Activated T-helper 1 cell treated with anti-CD3 and anti-CD28 coated beads, Interleukin-12 subunit alpha, Interleukin-12 subunit beta, Interleukin-2, Interleukin-4 antibody, amounts not matched to agents 30 ng/mL and 10 ng/mL and 1 ng/mL, durations not matched to agents 14 hours and 24 hours and 36 hours (primary cell): ENCODE measurements at places on chromosomes 7 and 10. TPM values are rescaled to one million over a fixed set of nuclear protein-coding genes. Genes with fewer than 3 reads are reported as not detected.

- H3K27ac ChIP-seq, result no peak overlapping the region
- DNase-seq, result no peak
- H3K27me3 ChIP-seq, result no peaks in the 10 kb centered on the region
- H3K4me1 ChIP-seq, result no peaks in the 10 kb centered on the region
- H3K36me3 ChIP-seq, result no peaks in the 10 kb centered on the region
- H3K4me3 ChIP-seq, result no peak overlapping the region
These were observed 304.2 kb upstream of the BMPER start for GRCh38 chr7:33601101-33601500.

DNA sequence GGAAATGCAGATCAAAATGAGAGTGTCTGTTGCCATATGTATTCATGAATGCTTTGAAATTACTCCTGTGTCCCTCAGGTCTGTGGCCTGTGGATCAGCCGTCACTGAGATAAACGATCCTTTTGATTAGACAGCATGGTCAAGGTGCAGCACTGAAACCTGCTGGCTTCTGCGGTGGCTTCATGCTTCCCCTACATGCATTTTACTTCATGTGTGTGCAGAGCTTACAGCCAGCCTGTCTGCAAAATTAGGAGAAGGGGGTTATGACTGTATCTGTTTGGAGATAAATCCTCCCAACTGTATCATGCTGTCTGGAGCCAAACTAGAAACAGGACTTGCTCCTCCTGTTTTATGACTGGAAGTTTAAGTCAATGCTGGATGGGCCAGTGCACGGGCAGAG, 71.0 kb upstream of the PLPP4 start:
- no peaks in the 10 kb centered on the region for H3K27me3 ChIP-seq
- H3K36me3 ChIP-seq, result no peaks in the 10 kb centered on the region
- H3K4me1 ChIP-seq, result no peaks in the 10 kb centered on the region
- H3K4me3 ChIP-seq, result no peak overlapping the region
- no peak for DNase-seq

- no peaks in the 10 kb centered on the region for H3K27me3 ChIP-seq
- no peak overlapping the region for H3K27ac ChIP-seq
- no peaks in the 10 kb centered on the region for H3K4me1 ChIP-seq
- DNase-seq, result no peak
- no peak overlapping the region for H3K4me3 ChIP-seq
These were observed 569.4 kb upstream of the STEAP1 start for GRCh38 chr7:89584896-89585295.

DNA sequence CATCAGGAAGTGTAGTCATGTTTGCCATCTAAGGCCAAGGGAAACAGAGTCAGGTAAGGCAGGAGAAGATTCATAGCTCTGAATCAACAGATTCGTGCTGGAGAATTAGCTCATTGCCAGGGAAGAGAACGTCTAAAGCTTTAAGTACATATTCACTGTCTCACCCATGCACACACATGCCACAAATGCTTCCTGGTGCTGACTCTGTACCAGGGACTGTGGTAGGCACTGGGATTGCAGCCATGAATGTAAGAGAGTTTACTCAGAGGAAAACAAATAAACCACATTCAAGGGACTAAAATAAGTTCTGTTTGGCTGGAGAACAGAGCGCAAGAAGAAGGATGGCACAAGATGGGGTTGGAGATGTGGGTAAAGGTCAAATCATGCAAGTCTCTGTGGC, 89.8 kb upstream of the HPS1 start:
- no peaks in the 10 kb centered on the region for H3K27me3 ChIP-seq
- no peaks in the 10 kb centered on the region for H3K36me3 ChIP-seq
- H3K27ac ChIP-seq, result no peak overlapping the region
- H3K4me1 ChIP-seq, result no peaks in the 10 kb centered on the region

DNA sequence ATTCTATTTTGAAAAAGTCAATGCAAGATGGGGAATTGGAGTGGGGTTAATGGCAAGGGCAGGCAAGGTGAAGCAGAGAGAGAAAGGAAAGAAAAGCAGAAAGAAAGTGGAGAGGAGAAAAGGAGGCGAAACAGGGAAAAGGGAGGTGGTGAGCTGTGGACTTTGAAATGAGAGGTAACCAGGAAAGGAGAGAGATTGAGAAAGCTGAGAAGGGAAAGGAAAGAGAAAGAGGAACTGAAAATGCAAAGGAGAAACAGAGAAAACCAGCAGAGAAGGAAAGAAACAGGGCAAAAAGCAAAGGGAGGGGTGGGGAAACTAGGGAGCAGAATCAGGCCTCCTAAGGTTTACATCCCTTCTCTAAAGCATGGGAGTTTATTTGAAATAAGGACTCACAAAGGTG, 72.5 kb upstream of the TPK1 start:
- no peaks in the 10 kb centered on the region for H3K36me3 ChIP-seq
- no peak for DNase-seq
- H3K27me3 ChIP-seq, result peaks cover 3% of the 10 kb centered on the region
- no peak overlapping the region for H3K4me3 ChIP-seq
- no peak overlapping the region for H3K27ac ChIP-seq
- H3K4me1 ChIP-seq, result peaks cover 10% of the 10 kb centered on the region

DNA sequence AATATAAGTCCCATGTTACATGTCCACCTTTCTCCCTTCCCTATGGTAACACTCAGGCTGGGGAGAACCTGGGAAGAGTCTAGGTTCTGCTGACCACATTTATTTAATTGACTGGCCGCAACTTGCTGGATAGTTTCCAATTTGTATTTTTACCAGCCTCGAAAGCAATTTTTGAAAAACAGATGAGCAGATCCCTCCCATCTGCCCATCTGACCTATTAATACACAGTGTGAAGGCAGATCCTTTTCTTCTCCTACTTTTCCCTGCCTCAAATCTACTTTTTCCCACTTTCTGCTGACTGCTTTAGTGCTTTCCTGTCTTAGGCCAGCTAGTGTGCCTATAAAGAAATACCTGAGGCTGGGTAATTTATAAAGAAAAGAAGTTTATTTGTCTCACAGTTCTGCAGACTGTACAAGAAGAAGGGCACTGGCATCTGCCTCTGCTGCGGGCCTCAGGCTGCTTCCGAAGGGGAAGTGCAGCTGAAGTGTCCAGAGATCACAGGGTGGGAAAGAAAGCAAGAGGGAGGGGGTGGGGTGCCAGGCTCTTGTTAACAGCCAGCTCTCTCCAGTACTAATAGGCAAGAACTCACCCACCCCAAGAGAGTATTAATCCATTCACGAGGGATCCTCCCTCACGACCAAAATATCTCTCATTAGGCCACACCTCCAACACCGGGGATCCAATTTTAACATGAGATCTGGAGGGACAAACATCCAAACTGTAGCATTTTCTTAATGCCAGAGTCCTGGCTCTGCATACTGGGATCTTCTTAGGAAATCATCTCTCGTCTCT, 336.0 kb upstream of the IGFBP3 start:
- H3K36me3 ChIP-seq, result no peaks in the 10 kb centered on the region
- H3K27ac ChIP-seq, result no peak overlapping the region
- H3K4me1 ChIP-seq, result no peaks in the 10 kb centered on the region
- H3K27me3 ChIP-seq, result no peaks in the 10 kb centered on the region

The TMEM270 gene
- total RNA-seq, result not detected in 2 replicates
